ENCODE measurements at places on chromosomes 4 and X. TPM values are rescaled to one million over a fixed set of nuclear protein-coding genes. Genes with fewer than 3 reads are reported as not detected.

The TCP11X2 gene
- not detected for total RNA-seq

- DNase-seq = no peak
These were observed 257.7 kb downstream of the ANKRD50 start for GRCh38 chr4:124454772-124455270.

DNA sequence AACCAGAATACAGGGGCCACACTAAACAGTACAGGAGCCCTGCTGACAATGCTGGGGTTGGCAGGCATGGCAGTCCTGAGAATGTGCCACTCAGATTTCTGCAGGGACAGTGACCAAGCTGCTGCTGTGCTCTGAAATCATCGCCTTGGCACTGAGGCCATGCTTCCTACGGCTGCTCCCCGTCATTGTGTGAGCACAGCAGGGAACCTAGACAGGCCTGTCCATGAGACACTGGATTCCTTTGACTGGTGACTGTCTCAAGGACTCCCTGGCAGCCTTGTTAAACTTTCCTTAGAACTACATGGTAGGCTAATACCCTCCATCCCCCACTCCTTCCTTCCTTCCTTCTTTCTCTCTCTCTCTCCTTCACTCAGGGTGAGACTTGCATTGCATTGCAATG, 111.4 kb downstream of the LUZP4 start:
- no peak for DNase-seq

- DNase-seq = no peak
These were observed 14.9 kb upstream of the CYTL1 start for GRCh38 chr4:5034206-5034605.
